Activated T-cell treated with anti-CD3 and anti-CD28 coated beads for 4 hours (primary cell): ENCODE measurements at places on chromosomes 7 and 10.

- no peak for DNase-seq
Measured at GRCh38 chr7:126535176-126535575, 717.6 kb downstream of the GRM8 start.

DNA sequence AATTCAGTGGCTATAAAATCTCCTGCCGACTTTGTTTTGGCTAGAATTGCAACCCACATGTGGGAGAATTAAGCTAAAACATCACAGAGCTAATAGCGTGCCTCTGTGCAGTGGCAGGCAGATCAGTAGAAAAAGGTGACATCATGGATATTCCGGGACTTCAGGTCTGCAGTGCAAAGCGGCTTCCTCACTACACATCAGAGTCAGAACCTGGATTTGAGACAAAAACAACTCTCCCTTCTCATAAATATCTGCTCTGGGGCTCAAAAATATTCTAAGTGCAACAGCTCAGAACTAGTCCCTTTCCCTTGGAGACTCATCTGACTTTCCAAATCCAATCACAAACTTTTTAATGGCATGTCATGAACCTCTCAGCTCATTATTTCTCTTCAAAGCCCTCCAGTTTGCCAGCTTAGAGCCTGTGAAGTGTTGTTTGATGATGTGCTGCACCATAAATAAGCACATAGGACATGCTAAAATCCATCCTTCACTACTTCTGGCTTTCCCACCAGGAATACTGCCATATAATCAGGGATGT, 337.1 kb downstream of the RNLS start:
- no peak for DNase-seq

- DNase-seq = no peak
Measured at GRCh38 chr10:93280699-93281366, 201.3 kb downstream of the MYOF start.

GRCh38 chr10:29735628-29736365, 101.0 kb upstream of the SVIL start:
- DNase-seq = peak; percentile 78

GRCh38 chr10:77967611-77968022, 41.1 kb upstream of the DLG5 start:
- no peak for DNase-seq

DNA sequence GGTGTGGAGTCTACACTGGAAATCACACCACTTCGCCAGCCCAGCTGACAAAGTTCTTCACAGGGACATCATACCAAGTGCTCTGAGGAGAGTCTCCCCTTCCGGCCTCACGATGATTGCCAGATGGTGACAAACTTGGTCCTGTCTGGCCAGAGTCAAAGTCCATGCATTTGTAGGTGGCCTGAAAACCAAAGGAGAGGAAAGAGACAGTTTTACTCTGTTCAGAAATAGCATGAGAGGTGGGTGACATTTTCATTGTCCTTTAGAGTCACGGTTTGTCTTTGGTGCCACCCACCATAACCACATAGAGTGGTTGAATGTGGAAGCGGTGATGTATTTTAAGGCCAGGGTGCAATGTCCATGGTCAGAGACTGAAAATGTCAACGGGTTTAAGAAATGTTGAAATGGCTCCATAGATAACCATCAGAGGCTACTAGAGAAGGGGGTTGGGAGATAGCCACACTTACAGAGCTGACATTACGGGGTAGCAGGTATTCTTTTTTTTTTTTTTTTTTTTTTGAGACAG, 33.0 kb downstream of the BTBD16 start:
- no peak for DNase-seq

DNA sequence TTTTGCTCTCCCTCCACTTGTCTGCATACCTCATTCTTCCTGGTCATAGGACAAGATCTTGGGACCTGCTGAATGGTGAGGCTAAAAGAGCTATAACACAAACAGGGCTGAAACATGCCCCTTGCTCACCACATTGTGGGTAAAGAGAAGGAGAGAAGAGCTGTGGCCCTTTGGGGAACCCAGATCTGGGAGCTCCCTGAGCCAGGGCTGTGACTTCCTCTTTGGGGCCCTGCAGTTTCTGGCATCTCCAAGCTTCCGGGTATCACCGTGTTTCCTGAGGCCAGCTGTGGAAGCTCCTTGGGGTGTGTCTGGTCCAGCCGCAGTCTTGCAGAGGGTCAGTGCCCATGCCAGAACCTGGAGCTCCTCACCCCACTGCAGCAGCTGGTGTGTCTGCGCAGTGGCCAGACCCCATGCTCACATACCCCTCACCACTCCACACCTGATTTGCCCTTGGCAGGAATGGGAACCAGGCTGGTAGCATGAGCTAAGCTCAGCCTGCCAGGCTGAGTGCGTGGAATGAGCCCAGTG, 34.0 kb downstream of the DKK1 start:
- DNase-seq = no peak

- DNase-seq = no peak
Measured at GRCh38 chr10:65570143-65571010, 1355.5 kb upstream of the LRRTM3 start.

DNA sequence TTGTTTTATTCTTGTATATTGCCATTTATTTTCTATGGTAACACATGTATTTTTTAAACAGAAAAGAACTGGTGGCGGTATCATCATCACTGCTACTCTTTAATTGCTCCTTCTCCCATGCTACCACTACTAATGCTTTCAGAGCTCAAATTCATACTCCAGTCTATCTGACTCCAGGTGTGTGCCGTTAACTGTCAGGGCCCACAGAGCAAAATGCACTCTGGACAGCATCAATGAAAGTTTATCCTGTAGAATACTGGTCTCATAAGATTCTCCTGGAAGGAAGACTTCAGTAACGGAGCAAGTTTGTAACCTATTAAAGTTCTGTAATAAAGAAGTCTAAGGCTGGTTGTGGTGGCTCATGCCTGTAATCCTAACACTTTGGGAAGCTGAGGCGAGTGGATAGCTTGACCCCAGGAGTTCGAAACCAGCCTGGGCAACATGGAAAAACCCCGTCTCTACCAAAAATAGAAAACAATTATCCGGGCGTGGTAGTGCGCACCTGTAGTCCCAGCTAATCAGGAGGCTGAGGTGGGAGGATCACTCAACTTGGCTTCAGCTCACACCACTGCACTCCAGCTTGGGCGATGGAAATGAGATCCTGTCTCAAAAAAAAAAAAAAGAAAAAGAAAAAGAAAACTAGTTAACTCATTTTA, 18.4 kb downstream of the ZNRF2 start:
- no peak for DNase-seq
